Astrocyte (in vitro differentiated cells and primary cell): ENCODE measurements at places on chromosomes 6 and 20. TPM values are rescaled to one million over a fixed set of nuclear protein-coding genes. Genes with fewer than 3 reads are reported as not detected.

MYBL2 gene
- total RNA-seq: 3.0 and 6.2 TPM in 2 replicates

LAMA5 gene
- total RNA-seq: 285 and 350 TPM in 2 replicates

DNA sequence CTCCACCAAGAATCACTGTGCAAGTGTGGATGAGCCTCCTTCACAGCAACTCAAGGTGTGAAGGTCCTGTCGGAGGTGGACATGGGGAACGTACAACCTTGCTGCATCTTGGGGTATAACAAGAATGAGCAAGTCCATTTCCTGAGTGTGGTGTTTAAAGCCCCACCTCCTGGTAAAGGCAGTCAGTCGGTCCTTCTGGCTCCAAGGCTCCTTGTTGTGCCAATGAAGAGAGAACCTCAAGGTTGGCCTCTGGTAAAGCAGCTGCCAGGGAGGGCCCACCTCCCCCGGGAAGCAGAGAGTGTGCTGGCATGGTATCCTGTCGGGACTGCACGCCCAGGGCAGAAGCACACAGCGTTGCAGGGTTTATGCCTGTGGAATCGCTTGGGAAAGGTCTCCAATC, 12.4 kb upstream of the MAS1 start:
- no peak for DNase-seq

TINAG gene
- total RNA-seq: not detected in 2 replicates

SPINT4 gene
- not detected in 2 replicates for total RNA-seq

ZNF831 gene
- not detected in 2 replicates for total RNA-seq

DNA sequence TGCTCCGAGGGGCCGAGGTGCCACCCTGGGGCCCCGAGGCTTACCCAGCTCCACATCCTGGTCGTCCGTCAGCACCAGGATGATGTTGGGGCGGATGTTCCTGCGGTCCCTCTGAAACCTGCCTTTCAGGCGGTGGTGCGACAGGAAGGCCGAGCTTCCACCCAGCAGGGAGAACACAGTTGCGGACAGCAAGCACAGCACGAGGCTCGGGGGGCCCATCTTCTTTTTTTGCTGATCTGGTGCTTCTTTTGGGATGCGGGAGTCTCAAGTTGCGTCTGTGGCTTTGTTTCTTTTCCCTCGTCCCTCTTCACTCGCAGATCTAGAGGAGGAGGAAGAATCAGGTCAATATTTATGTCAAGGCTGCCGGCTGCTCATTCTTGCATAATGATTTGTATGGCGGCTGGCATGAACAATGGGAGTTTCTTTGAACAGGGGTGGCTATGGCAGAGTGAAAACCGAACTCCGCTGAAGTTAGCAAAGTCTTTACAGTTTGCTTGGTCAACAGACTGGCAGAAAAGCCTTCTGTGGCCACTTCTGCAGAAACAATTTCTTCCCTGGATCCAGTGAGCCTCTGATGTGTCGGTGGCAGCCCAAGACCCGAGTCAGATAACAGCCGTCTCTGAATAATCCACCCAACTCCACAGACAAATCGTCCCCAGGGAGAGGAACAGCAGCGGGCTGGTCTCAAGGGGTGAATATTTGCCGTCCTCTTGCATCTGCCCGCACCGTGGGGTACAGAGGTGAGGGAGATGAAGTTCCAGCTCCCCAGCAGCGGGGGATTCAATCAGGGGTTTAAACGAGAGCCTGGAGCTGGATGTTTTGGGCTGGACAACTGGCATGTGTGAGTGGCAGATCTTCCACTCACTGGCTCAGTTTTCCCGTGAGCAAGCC, 27.9 kb downstream of the SULF2 start:
- no peak for DNase-seq
